Activated CD4-positive, alpha-beta T cell treated with anti-CD3 and anti-CD28 coated beads for 36 hours (primary cell): ENCODE measurements at places on chromosomes 3 and 15. TPM values are rescaled to one million over a fixed set of nuclear protein-coding genes. Genes with fewer than 3 reads are reported as not detected.

OR5H14 gene
- 0.02 TPM for total RNA-seq

ROBO1 gene
- 1.3 TPM for total RNA-seq

KLHL40 gene
- not detected for total RNA-seq

VEPH1 gene
- not detected for total RNA-seq

CCR9 gene
- total RNA-seq = not detected

FBXW12 gene
- total RNA-seq = 0.11 TPM

UBAP1L gene
- 2.7 TPM for total RNA-seq

- peak; percentile 58 for DNase-seq
These were observed 229.0 kb downstream of the ITPR1 start for GRCh38 chr3:4722103-4722502.

DNA sequence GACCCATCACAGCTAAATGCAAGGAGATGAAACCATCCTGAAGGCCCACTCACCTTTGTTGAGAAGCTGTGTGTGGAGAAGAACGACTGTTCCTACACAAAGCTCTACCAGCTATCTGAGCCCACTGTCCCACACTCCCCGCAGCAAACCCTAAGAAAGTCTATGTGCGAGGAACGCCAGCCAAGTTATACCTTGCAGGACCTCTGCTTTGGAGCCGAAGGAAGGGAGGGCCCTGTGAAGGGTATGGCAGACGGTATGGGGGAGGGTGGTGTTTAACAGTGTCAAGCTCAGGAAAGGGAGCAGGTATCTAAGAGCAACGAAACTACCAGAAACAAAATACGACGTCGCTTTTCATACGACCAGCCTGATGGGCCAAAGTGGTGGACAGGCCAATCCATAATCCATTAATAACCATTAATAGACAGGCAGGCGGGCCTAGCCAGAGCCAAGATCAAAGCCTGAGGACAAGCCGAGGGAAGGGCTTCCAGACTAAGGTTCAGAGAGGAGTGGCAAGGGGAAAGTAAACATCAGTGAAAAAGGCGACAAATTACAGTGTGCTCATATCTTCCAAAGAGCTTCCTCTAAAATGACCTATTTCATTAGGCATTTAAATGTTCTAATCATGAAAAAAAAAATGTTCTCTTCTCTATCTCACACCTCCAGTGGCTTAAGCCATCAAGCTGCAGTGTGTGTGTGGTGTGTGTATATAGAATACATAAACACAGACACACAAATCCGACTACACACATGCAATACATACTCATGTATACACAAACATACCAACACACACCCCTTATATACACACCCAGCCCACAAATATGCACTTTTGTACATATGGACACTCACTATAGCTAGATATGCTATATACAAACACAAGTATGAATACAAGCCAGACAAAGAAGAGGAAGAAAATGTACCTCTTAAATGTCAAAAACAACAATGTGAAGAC lies 43.9 kb downstream of the PTPN23 start:
- DNase-seq = no peak

DNA sequence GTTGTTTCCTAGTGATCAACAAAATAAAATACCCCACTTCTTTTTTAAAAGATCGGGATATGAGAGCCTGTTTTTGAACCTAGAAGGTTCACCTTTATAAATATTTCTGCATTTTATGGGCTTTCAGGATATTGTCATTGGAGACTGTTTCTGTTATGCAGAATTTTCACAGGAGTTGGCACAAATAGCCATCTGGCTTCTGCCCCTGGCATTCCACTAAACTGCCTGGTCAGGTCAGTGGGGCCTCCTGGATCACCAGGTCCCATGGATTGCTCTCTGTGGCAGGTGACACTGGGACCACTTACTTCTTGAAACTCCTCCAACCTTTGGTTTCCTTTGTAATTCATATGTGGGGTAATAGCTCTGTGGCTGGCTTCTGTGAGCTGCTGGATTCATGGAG lies 25.5 kb upstream of the POLR2M start:
- no peak for DNase-seq

DNA sequence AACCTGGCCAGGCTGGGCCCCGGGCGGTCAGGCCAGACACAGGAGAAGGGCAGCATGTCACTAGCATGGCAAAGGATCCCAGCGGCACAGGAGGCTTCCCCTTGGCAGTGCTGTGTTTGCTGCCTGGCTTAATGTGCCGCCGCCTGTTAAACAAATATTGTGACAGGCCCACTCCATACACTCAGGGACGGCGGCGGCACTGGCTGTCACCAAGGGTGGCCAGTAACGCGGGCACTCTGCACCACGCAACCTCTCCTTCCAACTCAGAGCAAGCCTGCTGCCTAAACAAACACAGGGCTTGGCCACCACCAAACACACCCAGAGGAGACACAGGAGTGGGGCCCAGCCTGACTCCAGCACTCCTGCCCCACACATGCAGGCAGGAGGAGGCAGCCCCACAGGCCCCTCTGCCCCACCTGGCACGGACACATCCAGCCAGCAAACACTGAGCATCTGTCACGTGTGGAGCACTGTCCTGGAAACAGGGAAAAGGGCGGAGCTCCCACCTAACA lies 48.0 kb downstream of the TPRA1 start:
- no peak for DNase-seq

DNA sequence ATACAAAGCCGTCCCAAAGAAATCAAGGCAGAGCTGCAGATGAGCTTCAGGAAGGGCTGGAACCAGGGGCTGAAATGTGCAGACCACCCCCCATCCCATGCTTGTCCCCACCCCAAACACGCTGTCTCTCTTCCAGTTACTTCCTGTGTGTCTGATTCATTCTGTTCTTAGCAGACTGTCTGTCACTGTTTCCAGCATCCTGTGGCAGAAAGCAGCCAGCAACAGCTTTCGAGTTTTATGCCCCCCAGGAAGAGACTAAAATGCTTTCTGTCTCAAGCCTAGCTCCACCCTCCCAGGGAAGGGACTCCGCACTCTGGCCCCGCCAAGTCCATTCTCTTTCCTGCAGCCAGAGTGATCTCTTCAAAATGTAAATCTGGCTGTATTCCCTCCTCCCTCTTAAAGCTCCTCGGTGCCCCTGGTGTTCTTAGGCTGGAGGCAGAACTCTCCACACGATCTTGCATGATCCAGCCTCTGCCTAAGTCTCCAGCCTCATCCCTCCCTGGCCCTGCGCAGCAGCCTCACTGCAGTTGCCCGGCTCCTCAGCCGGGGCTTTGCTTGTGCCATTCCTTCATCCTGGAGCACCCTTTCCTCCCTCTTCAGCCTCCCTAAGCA lies 41.5 kb downstream of the HRH1 start:
- DNase-seq = peak; percentile 64

DNA sequence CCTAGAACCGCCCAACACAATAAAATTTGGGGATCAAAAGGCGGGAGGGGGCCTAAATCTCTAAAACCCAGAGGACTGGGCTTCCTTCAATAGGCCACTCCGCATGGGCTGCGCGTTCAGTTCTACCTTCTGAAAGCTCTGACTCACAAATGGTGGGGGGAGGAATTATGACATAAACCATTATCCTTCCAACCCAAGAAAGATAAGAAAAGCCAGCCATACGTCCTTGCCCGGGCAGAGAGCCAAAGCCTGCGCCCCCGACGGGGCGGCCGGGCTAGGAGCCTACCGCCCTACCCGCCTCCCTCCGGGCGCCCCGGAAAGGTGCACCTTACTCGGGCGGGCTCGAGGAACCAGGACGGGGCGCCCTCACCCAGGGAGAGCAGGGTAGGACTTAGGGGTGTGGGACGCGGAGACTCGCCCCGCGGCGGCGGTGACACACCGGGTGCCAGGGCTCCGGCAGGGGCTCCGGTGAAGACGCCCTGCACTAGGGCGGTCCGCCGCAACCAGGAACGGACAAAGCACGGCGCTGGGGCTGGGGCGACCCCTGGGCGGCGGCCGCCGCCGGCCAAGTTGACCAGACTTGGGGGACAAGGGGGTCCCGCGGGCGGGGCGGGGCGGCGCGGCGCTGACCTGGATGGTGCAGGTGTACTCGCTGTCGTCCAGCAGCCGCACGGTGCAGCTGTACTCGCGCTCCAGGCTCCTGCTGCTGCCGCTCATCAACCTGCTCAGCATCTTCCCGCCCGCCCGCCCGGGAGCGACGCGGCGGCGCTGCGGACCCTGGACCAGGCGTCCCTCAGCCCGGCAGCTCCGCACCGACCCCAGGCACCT lies 534 bp downstream of the FRMD5 start:
- DNase-seq = peak; percentile 65

GRCh38 chr3:125300416-125300815 lies 74.7 kb downstream of the ZNF148 start:
- no peak for DNase-seq

DNA sequence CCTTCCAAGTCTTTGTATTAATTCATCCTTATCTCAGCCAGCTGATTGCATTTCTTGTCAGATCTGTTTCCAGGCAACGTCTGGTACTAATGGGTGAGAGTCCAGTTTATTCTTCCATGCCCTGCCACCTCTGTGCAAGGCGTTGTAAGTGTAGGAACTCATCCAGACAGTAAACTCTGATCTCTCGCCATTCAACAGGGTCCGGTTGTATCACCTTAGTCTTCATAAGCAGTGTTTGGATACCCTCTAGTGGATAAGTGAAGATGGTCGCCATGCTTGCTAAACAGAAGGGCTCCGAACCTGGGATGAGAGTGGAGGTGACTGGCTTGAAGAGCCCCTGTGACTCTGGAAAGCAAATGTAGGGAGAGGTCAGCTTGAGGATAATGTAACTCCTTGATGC lies 51.6 kb upstream of the CMTM7 start:
- DNase-seq = peak; percentile 35

DNA sequence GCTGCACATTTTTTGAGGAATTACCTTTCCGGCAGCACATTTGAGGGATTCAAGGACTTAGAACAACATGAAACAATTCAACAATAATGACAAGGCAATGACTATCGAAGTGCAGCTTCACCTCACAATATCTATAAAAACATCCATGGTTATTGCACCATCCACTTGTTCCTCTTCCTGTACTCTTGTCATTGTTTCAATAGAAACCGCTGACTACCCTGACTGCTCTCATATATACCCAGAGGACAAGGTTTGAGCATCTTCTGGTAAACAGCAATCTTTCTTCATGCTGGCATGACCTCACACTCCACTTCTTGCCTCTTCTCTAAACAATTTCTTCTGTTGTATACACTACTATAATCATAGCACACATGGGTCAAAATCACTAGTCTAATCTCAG lies 864.9 kb downstream of the FHIT start:
- DNase-seq = no peak

DNA sequence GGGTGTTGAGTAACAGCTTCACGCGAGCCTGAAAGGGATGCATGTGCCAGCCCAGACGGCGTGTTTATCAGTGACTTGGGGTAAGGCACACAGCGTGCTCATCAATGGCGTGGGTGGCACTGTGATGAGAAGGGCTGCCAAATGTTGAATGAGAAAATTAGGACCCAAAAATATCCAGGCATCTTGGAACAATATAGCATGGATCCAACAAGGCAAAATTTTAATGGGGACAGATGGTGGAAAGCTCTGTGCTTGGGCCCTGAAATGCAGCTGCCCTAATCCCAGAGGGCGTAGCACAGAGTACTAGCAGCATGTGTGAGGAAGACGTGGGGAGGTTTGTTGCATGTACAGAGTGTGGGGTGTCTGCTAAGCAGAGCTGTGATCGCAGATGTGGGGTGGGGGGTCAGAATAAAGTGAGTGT lies 48.9 kb downstream of the SSUH2 start:
- no peak for DNase-seq

- no peak for DNase-seq
These were observed 2.0 kb downstream of the CA12 start for GRCh38 chr15:63379492-63380150.

DNA sequence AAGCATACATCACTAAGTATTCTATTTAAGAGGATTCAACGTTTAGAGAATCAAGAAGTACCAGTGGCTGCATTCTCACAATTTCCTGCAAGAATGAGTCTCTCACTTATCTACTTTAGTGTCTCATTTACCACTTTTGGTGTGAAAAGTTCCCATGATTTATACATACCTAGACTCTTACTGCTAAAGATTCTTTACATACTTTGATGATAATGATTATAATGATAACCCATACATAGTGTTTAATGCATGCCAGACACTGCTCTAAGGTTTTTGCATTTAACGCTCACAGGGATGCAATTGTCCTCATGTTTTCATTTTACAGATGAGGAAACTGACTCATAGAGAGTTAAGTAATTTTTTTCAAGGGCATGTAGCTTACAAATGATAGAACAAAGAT lies 133.6 kb downstream of the TMEM108 start:
- DNase-seq = no peak

DNA sequence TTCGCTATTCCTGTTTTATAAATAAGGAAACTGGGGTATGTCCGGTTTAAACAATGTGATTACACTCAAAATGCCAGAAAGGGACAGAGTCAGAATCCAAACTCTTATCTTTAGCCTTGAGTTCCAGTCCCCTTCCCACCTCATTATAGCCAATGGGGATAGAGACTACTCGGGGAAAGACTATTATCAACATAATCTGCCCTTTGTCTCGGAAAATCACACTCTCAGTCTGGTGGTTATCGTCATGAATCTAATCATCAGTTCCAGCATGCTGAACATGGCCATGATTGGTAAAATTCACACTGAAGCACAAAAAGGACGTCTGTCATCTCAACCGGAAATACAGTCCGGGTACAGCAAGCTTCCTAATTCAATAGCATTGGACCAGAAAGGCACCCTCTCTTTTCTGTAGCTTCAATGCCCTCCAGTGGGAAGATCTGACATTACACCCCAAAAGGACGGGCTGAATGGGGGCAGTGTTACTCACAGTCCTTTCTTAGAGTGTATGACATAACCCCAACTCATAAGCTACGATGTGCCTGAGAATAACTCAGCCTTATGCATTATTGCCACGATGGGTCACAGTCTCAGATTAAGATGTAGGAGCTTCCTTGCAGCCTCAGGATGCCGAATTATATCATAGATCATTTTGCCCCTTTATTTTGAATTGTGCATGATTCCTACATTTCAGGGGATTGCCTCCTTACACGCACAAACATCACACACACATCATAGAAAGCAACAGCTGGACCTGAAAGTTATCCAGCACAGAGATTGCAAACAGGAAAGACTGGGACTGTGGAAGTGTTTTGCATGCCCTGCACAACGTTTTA lies 390.4 kb upstream of the LMCD1 start:
- peak; percentile 75 for DNase-seq

GRCh38 chr15:94375997-94376396 lies 144.6 kb downstream of the MCTP2 start:
- DNase-seq = no peak

- DNase-seq = no peak
These were observed 520.3 kb upstream of the EPHA6 start for GRCh38 chr3:96294143-96294542.

- DNase-seq = no peak
These were observed 14.1 kb downstream of the RFTN1 start for GRCh38 chr3:16499351-16499750.

- DNase-seq = no peak
These were observed 94.7 kb upstream of the RBMS3 start for GRCh38 chr3:29186131-29186599.

DNA sequence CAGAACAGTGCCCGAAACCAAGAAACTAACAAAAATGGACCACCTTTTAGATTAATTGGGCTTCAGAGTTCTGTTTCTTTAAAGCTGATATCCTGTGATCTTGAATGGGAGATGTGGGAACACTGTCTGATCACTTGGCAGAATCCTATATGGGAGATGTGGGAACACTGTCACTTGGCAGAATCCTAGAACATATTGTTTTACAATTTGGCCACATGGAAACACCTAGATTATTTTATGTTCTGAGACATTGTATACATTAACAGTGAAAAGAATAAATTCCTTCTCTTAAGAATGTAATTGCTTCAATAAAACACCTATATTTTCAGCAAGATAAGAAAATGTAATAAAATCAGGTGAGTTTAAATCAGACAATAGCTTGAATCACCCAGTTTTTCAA lies 30.3 kb upstream of the PLSCR2 start:
- DNase-seq = no peak

GRCh38 chr3:126339466-126339865 lies 17.7 kb downstream of the KLF15 start:
- no peak for DNase-seq
